Posterior vena cava (tissue), 2 donors: ENCODE measurements at places on chromosomes 4 and X. TPM values are rescaled to one million over a fixed set of nuclear protein-coding genes. Genes with fewer than 3 reads are reported as not detected.

- DNase-seq, result peak; percentile 53
These were observed 6.4 kb upstream of the DHRSX start for GRCh38 chrX:2507196-2507595.

- no peak for DNase-seq
These were observed 3.2 kb downstream of the DGKQ start for GRCh38 chr4:970046-970745.

Gene GPR34
- 35.4 TPM for total RNA-seq

DNA sequence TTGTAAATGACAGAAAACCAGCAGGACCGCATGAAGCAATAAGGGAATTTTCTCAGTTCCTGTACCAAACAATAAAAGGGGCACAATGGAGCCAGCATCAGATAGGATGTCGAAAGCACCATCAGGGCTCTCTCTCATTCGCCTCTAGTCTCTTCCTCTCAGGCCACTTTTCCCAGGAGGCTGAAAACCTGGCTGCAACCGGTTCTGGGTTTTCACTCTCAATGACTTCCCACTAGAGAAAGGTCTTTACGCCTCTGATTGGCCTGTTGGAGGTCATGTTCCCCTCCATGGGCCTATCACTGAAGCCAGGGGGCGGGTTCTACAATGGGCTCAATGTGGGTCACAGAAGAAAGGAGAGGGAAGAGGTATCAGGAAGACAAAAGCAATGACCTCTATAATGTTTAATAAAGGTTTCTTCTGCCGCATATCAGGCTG, 29.3 kb downstream of the ZNF827 start:
- no peak for DNase-seq

GRCh38 chr4:86630629-86631028, 36.5 kb downstream of the PTPN13 start:
- no peak for DNase-seq

Gene CSN3
- not detected for total RNA-seq

Gene EPGN
- not detected for total RNA-seq

GRCh38 chr4:26402458-26402857, 81.6 kb downstream of the RBPJ start:
- no peak for DNase-seq

- DNase-seq, result no peak
These were observed 7.1 kb downstream of the NDUFA1 start for GRCh38 chrX:119878740-119879139.

DNA sequence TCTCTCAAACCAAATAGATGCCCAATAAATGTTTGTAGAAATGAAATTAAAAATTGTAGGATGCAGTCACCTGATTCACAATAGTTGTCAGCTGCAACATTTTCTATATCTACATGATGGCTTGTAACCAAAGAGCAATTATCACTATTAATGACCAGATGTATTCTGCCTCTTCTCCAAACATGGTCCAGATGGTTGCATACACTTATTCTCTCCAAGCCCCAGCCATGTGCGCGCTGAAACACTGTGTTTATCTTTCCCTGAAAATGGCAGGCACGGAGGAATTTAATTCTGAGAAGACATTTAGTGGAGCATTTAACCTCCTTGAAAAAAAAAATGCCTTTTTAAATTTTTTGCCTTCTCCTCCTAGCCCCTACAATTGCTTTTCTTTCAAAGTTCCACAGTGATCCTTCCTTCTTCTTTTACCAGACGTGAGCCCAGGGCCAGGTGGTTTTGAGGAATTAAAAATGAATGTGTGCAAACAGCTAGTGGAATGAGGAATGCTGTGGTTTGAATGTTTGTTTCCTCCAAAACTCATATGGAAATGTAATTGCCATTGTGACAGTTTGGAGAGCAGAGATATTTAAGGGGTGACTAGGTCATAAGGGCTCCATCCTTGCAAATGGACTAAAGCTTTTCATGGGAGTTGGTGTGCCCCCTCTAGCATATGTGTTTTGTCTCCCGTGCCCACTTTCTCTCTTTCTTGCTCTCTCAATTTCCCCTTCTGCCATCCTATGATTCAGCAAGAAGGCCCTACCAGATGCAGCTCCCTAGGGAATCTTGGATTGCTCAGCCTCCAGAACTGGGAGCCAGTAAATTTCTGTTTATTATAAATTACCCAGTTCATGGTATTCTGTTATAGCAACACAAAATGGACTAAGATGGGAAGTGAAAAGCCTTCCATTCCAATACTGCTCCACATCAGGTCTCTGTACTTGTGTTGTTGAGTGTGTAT, 136.0 kb downstream of the GABRB1 start:
- DNase-seq, result no peak

DNA sequence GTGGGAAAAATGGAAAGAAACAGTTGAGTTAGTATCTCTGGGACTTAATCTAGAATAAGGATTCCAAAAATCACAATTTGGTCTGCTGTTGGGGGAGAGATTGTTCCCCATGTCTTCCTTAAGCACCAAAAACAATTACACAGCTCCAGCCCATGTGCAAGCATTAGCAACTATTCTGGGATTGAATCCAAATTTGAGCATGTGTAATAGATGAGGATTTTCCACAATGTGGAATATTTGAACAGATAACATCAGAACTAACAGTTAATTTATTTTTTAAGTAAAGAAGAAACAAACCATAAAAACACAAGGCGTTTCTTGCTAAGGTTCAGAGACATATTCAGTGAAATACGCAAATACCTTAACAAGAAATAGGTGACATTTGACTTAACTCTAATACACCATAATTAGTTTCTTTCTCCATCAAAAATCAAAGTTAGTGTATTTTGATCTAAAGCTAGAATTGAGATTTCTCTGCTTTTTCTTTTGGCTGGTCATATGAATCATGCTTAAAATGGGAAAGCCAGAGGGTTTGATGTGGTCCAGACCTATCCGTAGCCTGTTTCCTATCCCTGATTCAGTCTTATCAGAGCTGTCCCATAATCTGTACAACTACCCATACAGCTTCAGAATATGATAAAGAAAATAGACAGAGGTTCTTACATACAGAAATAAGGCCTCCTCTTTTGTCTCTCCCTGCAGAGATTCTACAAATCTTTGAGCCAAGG, 413.4 kb downstream of the PACRGL start:
- DNase-seq, result no peak

DNA sequence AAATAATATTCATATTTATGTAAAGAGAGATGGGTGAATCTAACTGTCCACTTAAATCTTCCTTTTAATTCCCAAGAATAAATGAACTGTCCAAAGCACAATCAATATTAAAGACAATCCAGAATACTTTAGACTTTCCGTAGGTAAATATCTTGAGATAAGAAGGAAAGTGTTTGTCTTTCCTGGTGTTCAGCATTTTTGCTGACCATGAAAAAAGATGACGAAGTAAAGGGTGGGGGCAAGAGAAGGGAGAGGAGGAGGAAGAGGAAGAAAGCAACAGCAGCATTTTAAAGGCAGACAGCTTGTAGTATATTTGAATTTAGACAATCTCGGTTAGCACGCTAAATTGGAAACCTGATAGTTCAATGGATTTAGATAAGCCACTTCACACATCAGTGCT, 498.2 kb downstream of the KCNIP4 start:
- no peak for DNase-seq

Gene GIMD1
- not detected for total RNA-seq

Gene RAI2
- total RNA-seq, result 32.5 TPM

DNA sequence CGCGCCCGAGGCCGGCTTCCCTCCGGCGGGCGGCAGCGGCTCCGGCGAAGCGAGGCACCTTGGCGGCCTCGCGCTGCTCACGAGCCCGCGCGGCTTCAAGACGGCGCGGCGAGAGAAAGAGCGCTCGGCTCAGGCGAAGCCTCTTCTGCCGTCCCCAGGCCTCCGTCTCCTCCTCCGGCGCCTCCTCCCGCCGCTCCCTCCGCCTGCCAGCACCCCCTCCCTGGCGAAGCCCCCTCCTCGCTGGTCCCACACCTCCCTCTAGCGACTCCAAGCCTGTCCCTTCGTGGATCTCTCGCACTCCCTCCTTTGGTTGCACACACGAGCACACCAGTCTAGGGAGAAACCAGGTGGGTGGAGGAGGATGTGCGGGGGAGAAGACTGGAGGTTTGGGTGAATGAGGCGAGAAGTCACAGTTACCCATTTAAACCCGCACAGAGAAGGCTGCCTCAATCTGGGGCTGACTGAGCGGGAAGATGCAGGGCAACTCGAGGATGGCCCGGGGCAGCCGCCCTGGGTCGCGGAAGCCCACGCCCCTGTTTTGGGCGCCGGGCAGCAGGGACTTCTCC, at the start of gene CAMK2D:
Gene CAMK2D (minus strand): TSS at position 119 of the 566 bp plus-strand sequence. CDS start 670 bp downstream, outside the sequence.
- peak; percentile 95 for DNase-seq

- no peak for DNase-seq
These were observed 30.2 kb downstream of the RBBP7 start for GRCh38 chrX:16839852-16840460.

- no peak for DNase-seq
These were observed 18.7 kb downstream of the NDNF start for GRCh38 chr4:121053601-121054143.

- DNase-seq, result no peak
These were observed 38.7 kb downstream of the BEX3 start for GRCh38 chrX:103415068-103415467.

DNA sequence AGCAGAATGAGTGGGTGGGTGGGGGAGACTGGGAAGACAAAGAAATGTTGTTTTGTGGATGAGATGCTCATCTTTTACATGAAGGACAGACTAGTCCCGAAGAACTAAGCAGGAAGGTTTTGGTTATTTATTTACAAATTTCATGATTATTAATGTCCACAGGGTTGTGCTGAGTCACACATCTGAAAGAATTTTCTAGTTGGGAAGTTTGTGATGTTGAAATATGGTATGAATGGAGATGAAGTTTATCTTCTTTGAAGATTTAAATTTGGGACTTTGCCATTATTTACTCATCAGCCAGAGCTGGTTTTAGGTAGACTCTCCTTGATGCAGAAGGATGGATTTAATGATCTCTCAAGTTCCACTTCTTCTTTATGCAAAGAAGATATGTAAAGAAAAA, 75.5 kb downstream of the MOSPD2 start:
- DNase-seq, result no peak

DNA sequence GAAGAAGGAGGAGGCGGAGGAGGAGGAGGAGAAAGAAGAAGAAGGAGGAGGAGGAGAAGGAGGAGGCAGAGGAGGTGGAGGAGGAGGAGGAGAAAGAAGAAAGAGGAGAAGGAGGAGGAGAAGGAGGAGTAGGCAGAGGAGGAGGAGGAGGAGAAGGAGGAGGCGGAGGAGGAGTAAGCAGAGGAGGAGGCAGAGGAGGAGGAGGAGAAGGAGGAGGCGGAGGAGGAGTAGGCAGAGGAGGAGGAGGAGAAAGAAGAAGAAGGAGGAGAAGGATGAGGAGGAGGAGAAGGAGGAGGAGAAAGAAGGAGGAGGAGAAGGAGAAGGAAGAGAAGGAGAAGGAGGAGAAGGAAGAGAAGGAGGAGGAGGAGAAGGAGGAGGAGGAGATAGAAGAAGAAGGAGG, 19.9 kb downstream of the MRFAP1 start:
- DNase-seq, result no peak
